Activated T-helper 9 cell treated with anti-CD3 and anti-CD28 coated beads, Interleukin-2, amount 50 U/mL, for 16 hours (primary cell): ENCODE measurements at places on chromosomes 11 and 22.

DNA sequence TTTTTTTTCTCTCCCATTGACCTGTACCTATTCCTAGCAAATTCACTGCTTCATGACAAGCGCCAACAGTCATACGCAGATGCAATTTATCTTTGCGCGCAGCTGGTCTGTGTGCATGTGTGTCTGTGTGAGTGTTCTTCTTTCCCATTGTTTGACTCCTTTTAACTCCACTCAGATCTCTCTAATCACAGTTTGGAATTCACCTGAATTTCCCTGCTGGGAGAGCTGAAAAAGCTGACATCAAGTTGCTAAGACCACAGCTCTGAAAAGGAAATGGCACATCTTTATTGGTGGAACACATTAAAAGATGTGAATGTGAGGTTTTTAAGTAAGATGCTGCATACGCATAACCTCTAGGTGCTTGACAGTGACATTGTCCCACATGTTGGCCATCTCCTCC lies 187.4 kb upstream of the MTMR2 start:
- no peak for DNase-seq

DNA sequence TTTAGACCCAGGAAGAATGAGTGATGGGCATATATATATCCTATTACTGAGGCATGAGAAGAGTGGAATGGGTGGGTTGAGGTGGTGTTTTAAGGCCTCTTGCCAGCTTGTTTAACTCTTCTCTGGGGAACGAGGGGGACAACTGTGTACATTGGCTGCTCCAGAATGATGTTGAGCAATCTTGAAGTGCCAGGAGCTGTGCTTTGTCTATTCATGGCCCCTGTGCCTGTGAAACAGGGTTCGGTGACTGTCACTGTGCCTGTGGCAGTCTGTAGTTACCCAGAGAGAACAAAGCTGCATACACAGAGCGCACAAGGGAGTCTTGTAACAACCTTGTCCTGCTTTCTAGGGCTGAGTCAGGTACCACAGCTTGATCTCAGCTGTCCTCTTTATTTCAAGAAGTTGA lies 11.7 kb downstream of the LIMK2 start:
- DNase-seq, result no peak

- no peak for DNase-seq
Measured at GRCh38 chr11:134480136-134480712, 68.2 kb upstream of the B3GAT1 start.

GRCh38 chr11:67582011-67582410 lies 1.6 kb upstream of the GSTP1 start:
- no peak for DNase-seq

DNA sequence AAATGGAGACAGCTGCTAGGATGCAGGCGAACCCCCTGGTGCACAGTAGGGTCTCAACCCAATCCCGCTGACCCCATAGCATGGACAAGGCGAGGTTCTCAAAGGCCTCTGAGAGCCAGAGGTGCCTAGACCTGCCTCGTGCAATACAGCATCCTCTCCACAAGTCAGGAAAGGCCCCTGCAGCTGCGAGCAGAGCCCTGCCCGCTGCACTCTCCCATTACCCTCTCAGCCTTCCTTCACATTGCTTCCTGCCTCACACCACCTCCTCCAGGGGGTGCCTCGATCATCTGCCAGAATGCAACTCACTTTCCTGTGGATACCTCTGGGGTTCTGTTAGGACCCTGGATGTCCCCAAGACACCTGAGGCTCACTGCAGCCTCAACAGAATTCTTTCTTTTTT lies 42.8 kb upstream of the TCF20 start:
- DNase-seq, result no peak

GRCh38 chr11:124738713-124739478 lies 846 bp upstream of the NRGN start:
- DNase-seq, result no peak

- DNase-seq, result no peak
Measured at GRCh38 chr11:86495351-86495750, 120.7 kb downstream of the CCDC81 start.

- DNase-seq, result no peak
Measured at GRCh38 chr11:93500759-93501158, 42.4 kb downstream of the SMCO4 start.

DNA sequence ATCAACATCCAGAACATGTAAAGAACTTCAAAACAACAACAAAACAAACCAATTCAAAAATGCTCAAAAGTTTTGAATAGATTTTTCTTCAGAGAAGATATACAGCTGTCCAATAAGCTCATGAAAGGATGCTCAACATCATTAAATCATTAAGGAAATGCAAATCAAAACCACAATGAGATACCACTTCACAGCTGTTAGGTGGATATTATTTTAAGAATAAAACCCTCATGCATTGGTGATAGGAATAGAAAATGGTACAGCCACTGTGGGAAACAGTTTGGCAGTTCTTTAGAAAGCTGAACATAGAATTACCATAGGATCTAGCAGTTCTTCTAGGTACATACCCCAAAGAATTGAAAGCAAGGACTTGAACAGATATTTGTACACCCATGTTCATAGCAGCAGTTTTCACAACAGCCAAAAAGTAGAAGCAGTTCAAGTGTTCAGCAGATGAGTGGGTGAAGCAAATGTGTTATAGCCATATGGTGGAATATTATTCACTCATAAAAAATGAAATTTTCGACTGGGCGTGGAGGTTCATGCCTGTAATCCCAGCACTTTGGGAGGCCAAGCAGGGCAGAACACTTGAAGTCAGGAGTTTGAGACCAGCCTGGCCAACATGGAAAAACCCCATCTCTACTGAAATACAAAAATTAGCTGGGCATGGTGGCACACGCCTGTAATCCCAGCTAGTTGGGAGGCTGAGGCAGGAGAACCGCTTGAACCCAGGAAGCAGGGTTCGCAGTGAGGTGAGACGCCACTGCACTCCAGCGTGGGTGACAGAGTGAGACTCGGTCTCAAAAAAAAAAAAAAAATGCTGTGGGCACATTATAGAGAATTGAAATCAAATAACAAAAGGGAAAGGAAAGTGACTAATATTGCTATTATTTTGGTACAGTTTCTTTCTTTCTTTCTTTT lies 42.9 kb downstream of the CBL start:
- no peak for DNase-seq
